ENCODE measurements at places on chromosomes 1 and 21.

GRCh38 chr21:15309721-15310120, 244.9 kb upstream of the NRIP1 start:
- peak; percentile 78 for DNase-seq

DNA sequence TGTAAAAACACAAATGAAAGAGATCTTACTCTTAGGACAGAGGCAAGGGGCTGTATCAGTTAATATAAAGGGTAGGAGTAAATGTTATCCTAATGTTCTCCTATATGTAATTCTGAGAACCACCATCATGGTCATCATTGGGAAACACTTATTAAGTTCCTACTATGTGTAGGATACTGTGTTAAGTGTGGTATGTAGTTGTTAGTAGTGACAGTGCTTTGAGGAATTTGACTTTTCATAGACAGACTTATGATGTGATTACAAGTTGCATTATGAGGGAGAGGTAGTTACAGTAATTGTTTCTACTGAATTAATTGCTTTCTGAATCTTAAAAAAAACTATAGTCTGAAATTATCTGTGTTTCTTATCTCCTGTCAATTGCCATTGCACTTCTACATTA, 51.8 kb upstream of the PGD start:
- DNase-seq, result no peak

- no peak for DNase-seq
Observed at GRCh38 chr1:70947835-70948234, 99.8 kb downstream of the PTGER3 start.

GRCh38 chr1:38740487-38740886, 119.1 kb downstream of the RRAGC start:
- no peak for DNase-seq

Data from right cardiac atrium (tissue), 5 donors.